ENCODE measurements at places on chromosomes 13 and 19. TPM values are rescaled to one million over a fixed set of nuclear protein-coding genes. Genes with fewer than 3 reads are reported as not detected.

Gene SH2D3A
- total RNA-seq = 1.2 TPM

Gene ZIC5
- not detected for total RNA-seq

Gene ZNF793
- total RNA-seq = 0.73 TPM

Gene SCEL
- not detected for total RNA-seq

Gene ZNF724
- 5.0 TPM for total RNA-seq
